ENCODE measurements at places on chromosomes 11 and 22.

GRCh38 chr22:25085930-25086901 is 113.4 kb upstream of the CRYBB3 start:
- no peak for DNase-seq

DNA sequence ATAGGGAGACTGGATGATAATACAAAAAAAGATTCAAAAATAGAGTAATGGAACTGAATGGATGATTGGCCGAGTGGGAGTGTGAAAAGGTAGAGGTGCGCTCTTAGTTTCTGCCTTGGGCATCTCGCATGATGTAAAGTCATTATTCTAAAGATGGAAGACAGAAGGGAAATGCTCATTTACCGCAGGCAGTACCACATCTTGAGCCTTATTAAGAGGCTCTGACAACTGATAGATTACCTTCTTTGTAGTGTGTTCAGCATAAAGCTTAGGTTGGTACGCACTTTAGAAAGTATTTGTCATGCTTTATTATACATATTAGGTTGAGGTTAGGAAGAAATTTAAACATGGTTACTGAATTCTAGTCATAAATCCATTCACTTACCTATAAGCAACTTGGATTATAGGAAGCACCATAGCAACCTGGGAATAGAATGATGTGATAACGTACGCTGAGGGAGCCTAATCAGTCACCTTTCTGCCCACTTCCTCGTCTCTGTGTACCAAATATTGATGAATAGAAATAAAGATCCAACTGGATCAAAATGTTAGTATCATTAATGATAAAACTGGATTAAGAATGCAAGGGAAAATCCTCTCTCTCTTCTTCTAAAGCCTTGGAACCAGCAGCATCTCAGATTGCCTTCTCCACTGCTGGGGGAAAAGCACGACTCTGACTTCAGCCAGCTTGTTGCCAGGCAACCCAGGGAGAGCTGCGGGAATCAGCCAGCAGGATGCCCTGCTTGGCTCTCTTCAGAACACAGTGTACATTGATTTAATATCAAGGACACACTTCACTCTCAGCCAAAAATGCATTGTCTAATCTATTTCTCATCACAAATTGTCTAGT is 29.0 kb upstream of the VWA5A start:
- DNase-seq, result peak; percentile 29

- DNase-seq, result no peak
These were observed 121.5 kb downstream of the MSANTD4 start for GRCh38 chr11:105900515-105901035.

- no peak for DNase-seq
These were observed 54.6 kb downstream of the GRIK4 start for GRCh38 chr11:120566176-120566575.

DNA sequence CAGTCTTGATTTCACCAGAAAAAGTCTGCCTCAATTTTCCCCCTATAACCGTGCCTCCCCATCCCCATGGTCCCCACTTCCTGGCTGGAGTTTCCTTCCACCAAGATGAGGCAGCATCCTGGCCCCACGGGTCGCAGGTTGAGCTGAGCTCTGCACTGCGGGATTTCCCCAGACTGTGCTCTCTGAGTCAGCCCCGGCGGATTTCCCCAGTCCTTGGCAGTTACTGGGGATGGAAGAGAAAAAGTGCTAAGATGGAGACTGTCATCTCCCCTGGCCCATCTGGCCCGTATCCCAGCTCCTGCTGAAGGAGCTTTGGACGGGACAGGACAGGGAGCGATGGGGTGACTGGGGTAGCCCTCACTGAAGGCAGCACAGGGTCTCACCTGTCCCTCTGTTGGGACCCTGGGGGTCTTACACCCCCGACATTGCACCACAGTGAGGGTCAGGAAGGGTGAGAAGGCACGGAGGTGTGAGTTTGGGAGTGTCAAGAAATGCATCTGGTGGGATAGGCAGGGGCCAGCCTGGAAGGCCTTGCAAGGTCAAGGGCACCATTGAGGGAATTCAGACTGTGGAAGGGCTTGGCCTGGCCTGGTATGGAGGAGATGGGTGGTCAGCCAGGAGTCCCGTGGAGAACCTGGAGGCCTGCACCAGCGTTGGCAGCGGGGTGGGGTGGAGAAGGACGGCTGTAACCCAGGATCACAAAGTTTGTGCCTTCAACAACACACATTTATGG is 36.5 kb downstream of the NADSYN1 start:
- no peak for DNase-seq

DNA sequence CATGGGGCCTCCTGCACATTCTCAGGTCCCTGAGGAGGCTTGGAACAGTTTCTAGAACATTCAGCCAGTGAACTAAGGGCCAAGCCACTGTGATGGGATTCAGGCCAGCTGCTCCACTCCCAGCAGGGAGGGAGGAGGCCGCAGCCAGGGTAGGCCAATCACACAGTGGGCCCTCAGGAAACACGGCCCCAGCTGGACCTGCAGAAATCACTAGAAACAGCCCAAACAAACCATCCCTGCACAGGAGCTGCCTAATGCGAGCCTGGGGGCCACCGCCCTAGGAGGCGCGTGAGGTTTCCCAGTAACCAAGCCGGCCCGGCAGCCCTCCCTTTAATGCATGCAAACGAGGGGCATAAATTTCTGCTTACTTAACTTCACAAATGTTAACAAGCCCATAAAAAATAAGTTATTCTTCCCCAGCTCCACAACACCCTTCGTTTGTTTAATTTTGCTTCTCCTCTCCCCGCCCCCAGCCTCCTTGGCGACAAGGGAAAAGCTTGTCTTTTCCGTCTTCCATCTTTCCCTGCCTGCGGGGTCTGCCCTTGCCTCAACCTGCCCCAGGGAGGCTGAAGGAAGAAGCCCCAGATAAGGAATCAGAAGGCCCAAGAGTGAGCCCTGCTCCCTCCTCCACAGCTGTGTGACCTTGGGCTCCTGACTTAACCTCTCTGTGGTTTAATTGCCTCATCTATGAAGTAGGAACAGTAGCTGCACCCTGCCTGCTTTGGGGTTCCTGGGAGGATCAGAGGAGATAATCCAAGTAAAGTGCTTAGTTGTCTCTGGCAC is 25.7 kb downstream of the ELFN2 start:
- DNase-seq, result no peak

- DNase-seq, result peak; percentile 44
These were observed 148.2 kb upstream of the SNX19 start for GRCh38 chr11:131064373-131064991.

GRCh38 chr22:32764330-32765131 is 37.0 kb upstream of the TIMP3 start:
- no peak for DNase-seq

DNA sequence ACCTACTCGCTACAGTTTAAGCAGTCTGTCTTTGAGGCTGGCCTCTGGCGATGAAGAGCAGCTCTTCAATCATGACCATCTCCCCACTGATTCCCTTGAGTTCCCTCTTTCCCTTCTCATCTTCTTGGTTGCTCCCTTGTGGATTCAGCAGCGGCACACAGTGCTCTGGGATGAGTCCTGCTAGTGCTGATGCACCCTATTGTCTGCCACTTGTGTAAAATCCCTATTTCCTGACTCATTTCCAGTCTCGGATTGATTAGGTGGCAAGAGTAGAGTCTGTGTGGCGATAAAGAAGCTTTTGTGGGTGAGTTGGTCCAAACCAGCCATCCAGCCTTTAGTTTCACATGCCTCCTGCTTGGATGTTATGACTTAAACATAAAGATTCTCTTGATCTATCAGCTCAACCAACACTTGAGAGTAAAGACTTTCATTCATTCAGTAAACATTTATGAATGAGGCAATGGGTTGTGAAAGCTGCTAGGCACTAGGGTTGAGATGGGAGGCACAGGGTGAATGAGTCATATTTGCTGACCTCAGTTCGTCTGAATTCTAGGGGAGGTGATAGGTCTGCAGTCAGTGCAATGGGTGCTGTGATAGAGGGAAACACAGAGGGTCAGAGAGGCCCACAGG is 219.4 kb upstream of the RAG2 start:
- no peak for DNase-seq

DNA sequence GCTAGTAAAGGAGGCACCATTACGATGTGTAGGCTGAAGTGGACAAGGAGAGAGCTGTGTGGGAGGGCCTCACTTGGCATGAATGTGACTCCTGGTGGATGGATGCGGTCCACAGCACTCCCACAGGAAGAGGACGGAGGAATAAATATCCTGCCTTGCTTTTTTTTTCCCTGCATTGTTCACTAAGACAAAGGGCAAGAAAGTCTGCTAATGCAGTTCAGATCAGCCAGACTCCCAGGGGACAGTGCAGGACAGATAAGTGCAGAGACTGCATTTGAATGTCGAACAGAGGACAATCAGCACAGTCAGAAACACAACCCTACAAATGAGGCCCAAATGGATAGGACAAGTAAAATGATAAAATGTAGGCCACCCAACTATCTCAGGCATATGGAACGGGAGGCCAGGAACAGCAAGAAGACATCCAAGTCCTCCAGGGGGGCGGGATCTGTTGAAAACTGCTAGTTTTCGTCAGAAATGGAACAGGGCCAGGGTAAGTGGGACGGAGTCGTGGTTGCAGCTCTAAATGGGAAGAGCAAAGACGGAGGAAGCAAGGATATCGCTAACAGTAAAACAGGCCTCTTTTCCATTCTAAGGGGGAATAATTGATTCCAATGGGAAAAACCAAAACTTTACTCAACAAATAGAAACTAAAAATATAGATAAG is 25.2 kb upstream of the OR8B8 start:
- DNase-seq, result no peak
